ENCODE measurements at places on chromosomes 1 and 21.

DNA sequence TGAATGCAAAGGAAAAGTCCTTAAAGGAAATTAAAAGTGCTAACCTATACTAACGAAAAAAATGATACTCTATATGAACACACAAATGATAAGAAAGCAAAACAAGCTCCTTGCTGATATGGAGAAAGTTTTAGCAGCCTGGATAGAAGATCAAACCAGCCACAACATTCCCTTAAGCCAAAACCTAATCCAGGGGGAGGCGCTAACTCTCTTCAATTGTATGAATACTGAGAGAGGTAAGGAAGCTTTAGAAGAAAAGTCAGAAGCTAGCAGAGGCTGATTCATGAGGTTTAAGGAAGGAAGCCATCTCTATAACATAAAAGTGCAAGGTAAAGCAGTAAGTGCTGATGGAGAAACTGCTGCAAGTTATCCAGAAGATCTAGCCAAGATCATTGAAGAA is 3.4 kb downstream of the KRTAP23-1 start:
- DNase-seq: no peak

DNA sequence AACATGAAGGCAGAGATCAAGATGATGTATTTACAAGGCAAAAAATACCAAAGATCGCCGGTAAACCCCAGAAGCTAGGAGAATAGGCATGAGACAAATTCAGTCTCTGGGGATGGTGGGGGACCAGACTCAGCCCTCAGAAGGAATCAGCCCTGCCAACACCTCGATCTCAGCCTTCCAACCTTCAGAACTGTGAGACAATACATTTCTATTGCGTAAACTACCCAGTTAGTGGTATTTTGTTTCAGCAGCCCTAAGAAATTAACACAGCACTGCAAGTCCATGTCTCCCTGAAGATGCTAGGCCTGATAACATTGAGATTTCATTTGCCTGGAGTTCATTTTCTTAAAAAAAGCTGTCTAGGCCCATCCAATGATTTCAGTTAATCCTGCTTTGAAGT is 622.5 kb downstream of the PTPRC start:
- no peak for DNase-seq

- DNase-seq: no peak
These were observed 154.1 kb downstream of the TPR start for GRCh38 chr1:186220911-186221310.

DNA sequence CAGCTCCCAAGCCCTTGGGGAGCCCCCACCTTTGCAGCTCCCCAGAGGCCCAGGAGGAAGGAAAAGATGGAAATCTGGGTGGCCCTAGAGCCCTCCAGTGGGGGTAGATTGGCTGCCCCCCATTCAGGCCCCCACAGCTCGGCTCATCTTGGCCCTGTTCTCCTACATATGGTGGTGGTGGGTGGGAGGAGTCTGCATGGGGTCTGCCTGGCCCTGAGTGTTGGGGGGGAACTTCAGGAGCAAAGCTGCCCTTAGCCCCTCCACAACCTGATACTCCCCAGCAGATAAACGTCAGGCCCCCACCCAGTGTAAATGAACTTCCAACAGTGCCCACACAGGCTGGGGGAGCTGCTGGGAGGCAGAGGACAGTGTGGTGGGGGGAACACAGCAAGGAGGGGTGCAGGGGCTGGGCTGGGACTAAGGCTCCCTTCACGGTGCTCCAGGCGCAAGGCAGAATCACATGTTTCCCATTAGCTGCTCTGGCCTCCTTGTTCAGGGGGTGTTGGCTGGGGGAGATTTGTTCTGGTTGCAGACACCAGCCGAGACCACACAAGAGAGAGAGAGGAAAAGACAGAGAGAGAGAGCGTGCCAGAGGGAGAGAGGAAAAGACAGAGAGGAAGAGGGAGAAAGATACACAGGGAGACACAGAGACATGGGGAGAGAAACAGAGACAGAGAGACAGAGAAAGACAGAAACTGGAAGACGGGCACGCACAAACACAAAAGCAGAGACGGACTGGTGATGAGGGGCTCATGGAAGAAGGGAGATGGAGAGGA is 42.6 kb downstream of the AHDC1 start:
- no peak for DNase-seq

DNA sequence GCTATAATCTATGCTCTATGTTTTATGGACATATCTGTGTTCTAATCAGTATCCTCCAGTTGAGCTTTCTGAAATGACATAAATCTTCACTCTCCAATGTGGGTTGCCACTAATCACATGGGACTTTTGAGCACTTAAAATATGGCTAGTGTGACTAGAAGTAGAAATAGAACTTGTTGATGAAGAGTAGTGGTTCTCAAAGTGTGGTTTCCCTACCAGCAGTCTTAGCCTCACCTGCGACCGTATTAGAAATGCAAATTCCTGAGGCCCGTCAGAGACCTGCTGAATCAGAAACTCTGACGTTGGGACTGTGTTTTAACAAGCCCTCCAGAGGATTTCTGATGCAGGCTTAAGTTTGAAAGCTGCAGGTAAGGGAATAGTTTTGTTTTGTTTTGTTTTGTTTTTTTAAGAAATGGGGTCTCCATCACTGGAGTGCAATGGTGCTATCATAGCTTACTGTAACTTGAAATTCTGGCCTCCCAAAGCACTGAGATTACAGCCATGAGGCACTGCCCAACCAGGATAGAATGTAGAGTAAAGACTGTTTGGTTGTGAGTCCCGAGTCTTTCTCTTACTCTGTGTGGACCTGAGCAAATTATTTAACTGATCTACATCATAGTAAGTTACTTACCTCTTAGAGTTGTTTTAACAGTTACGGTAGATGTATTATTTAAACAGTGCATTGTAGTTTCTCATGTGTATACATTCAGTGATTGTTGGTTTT is 21.7 kb downstream of the GLRX2 start:
- DNase-seq: no peak

DNA sequence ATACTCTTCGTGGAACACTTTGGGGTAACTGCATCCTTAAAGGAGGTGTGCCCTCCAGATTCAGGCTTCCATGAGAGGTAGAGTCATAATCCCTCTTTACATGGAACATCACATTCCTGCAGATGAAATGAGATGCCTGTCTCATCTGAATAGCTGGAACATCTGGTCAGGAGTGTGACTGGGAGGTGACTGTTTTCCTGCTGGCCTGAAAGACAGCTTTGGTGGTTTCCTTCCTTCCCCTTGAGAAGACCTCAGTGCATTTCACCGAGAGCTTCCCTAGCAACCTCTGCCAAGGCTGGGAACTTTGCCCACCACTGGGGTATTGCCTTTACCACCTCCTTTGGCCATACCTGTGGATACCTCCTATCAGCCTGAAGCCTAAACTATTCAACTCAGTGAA is 46.7 kb upstream of the GUCA2A start:
- no peak for DNase-seq

DNA sequence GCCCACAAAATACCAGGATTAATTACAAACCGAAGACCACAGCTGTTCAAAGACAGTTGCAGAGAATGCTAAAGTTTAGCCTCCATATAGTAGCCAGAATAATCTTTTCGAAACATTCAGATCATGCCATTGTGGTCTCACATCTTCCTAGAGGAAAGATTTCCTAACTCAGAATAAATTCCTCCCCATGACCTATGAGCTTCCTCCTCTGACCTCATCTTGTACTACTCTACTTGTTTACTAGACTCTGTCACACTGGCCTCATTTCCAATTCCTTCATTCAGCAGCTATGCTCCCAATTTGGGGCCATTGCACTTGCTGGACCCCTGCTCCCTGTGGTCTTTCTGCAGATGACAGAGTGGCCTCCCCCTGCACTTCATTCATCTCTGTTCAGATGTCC is 71.8 kb upstream of the LRRC53 start:
- no peak for DNase-seq

- DNase-seq: no peak
These were observed 115.7 kb downstream of the CENPF start for GRCh38 chr1:214718724-214719123.

DNA sequence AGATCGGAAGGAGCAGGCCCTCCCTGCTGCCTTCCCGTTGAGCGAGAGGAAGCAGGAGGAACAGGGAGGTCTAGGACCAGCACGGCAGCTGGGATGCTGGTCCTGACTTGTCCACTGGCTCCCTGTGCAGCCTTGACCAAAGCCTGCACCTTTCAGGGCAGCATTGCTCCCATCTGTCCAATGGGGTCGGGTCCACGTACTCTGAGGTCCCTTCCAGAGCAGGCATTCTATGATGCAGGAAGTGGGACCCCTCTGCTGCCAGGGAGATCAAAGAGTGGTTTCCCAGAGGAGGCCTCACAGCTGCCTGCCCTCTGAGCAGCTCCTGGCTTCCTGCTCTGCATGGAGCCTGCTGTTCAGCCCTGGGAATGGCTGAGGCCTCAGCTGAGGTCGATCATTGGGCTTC is 21.7 kb upstream of the ZNF362 start:
- no peak for DNase-seq

GRCh38 chr1:119081700-119082099 is 58.8 kb downstream of the WARS2 start:
- DNase-seq: no peak
